ENCODE measurements at places on chromosomes 3 and 15. TPM values are rescaled to one million over a fixed set of nuclear protein-coding genes. Genes with fewer than 3 reads are reported as not detected.
A peak's percentile ranks its signal among the peaks of the same experiment; 100 is the strongest.

DNA sequence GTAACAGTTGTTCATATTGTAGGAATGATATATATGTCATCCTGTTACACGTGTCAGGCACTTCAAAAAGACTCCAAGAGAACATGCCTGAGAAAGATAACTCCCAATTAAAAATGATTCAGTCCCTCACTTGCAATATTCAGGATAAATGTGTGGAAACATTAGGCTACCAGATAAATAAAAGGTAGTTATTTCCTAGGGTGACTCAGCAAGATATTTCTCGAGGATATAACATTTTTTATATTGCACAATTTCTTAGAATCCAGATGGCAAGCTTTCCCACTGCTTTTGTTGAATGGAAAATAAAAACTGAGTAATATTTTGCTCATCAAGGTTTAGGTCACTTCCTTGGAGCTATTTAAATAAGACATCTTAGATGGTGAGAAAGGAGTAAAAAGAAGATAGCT, 181.4 kb downstream of the GAP43 start:
- peak; percentile 91 for DNase-seq

DNA sequence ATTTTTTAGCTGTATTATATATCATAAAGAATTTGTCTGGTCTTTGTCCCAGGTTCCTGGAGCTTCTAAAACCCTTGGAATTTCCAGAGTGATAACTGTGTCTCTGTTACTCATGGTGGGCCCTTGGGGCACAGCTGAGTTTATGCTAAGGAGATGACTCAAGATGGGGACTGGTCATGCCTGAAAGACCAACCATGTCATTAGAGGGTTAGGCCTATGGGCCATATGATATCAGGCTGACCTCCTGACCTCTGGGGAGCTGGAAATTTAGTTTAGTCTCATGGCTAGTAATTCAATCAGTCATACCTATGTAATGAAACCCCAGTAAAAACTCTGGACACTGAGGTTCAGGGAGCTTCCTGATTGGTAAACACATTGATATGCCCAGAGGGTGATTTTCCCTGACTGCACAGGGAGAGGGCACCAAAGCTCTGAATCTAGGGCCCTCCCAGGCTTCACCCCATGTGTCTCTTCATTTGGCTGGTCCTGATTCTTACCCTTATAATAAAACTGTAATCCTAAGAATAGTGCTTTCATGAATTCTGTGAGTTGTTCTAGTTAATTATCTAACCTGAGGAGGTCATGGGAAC, 69.6 kb downstream of the EEFSEC start:
- peak; percentile 32 for DNase-seq

SPATA12 gene
- 0.07 TPM for total RNA-seq

DNA sequence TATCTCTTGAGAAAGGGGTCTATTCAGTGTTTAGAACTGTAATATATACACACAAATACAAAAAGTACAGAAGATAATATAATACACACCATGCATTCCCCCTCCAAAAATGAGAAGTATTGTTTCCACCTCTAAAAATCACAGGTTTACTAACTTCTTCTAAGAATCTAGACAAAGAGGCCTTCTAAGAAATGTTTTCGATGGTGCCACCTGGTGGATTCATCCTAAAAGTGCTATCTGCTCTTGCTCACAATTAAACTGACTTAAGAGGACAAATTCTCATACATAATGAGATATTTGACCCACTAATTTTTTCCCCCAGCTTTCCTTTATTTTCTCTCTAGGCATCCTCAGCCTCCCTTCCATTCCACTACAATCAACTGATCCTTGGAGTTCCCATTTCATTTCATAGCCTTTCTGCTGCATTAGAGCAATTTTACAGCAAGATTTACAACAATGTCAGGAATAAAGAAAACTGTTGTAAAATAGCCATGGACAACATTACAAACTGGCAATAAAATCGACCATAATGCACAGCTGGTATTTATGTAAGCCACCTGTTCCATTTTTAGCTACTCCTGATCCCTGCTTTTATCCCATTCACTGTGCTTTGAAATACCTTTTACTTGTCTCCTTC, 124.6 kb downstream of the ARRDC4 start:
- peak; percentile 73 for DNase-seq

DNA sequence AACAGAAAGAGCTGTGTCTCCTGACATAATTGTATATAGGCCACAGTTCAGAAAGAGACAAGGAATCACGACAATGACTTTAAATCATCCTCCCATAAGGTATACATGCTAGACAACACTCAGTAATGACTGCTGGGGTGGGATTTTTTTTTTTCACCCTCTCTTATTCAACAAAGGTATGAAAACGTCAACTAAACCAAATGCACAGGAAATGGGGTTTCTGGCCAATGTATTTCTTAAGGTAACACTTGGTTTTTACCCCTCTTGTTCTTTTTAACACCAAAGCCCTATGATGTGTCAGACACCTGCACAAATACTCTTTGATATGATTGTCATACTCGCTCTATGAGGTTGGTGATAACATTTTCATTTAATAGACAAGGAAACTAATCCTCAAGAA, 78.3 kb downstream of the MCF2L2 start:
- DNase-seq, result no peak

GRCh38 chr3:20401253-20401652, 215.2 kb upstream of the SGO1 start:
- DNase-seq, result peak; percentile 20

DNA sequence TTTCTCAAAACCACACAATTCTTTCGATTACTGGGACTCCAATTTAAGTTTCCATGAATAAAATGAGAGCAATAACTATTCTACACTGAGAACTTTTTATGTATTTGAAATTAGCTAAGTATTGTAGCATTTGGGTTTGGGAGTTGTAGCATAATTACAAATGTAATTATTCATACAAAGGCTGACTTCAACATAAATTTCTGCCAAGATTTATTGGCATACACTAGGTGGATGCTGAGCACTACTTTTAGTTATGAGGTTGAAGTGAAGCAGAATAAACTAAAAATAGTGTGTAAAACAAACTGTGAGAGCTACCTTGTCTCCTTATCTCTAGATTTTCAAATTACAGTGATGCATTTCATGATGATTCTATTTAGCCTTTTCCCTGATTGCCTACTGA, 516.1 kb downstream of the ZNF385D start:
- DNase-seq, result no peak

- DNase-seq, result peak; percentile 85
These were observed 28.5 kb downstream of the DNAJC13 start for GRCh38 chr3:132445817-132446216.

ZNF660 gene
- total RNA-seq, result 0.64 TPM

GRCh38 chr3:72058493-72059081, 273.6 kb upstream of the PROK2 start:
- no peak for DNase-seq

SLC41A3 gene
- total RNA-seq, result 57.3 TPM
